ENCODE measurements at places on chromosomes 6 and 20. TPM values are rescaled to one million over a fixed set of nuclear protein-coding genes. Genes with fewer than 3 reads are reported as not detected.

The SESN1 gene
- 41.6 TPM for total RNA-seq

The SLC25A27 gene
- total RNA-seq = 6.5 TPM

The TSPO2 gene
- total RNA-seq = not detected

GRCh38 chr6:16136621-16137450, 8.0 kb downstream of the MYLIP start:
- no peak for ATAC-seq

DNA sequence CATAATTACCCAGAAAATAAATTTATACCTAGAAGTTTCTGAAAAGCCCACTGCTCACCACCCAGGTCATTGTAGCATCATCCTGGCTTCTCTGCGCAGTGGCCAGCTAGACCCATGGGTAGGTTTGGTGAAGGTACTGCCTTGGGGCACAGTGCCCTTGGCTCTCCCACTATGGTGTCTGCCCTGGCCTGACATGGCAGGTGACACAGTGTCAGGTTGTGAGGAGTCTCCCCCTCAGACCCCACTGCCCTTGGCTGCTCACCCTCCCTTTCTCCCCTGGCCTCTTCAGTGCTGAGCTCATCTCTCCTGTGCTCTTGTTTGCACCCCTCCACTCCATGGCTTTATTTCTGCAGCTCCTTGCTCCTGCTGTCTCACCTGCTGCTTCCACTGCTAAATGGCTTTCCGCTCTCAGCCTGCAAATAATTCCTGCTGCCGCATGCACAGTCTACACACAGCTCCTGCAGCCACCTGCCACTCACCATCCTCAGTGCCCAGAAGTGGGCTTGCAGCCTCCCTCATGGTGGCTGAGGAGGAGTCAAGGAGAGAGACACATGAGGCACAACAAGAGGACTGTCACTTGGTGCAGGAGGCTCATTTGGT, 313.4 kb upstream of the MOCS1 start:
- ATAC-seq = no peak

DNA sequence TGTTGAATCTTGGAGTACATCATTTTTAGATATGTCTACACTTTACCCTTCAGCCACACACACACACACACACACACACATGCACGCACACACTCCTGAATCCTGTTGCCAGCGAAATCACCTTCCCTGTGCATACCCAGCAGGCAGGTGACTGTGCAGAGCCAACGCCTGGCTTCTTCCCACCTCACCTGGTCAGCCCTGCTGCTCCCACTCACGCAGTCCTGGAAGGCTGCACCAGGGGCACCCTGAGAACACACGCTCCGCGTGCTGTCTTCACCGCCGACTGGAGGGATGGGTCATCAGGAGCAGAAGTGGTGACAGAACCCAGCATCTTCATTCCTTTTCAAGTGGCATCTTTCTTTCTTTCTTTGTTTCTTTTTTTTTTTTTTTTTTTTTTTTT, 94.6 kb downstream of the TBXT start:
- no peak for ATAC-seq

GRCh38 chr20:23243791-23244155, 106.8 kb upstream of the NXT1 start:
- ATAC-seq = no peak

- ATAC-seq = no peak
These were observed 16.2 kb upstream of the RNF39 start for GRCh38 chr6:30091577-30092381.

DNA sequence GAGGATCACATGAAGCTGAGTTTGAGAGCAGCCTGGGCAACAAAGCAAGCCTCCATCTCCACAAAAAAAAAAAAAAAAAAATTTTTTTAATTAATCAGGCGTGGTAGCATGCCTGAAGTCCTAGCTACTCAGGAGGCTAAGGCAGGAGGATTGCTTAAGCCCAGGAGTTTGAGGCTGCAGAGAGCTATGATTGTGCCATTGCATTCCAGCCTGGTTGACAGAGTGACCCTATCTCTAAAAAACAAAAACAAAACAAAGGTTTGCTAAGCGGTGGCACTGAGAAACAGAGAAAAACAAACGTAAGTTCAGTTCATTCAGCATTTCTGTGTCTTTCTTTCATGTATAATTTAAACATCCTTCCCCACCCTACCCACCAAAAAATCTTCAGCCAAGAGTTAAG, 78.4 kb downstream of the ANKS1A start:
- no peak for ATAC-seq

DNA sequence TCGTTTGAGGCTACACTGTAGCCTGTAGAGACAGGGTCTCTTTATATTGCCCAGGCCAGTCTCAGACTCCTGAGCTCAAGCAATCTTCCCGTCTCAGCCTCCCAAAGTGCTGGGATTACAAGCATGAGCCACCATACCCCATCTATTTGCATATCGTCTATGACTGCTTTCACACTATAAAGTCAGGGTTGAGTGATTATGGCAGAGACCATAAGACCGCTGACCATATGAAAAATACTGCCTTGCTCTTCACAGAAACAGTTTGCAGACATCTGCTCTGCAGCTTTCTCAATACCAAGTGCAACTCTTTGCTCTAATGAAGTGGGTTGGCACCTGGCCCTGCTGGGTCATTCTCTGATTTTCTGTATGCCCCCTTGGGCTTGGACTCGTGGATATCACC, 79.5 kb upstream of the PAK5 start:
- no peak for ATAC-seq

- no peak for ATAC-seq
These were observed 174.7 kb downstream of the ZFAND3 start for GRCh38 chr6:37994223-37994622.
